ENCODE measurements at places on chromosomes 13 and 19.

DNA sequence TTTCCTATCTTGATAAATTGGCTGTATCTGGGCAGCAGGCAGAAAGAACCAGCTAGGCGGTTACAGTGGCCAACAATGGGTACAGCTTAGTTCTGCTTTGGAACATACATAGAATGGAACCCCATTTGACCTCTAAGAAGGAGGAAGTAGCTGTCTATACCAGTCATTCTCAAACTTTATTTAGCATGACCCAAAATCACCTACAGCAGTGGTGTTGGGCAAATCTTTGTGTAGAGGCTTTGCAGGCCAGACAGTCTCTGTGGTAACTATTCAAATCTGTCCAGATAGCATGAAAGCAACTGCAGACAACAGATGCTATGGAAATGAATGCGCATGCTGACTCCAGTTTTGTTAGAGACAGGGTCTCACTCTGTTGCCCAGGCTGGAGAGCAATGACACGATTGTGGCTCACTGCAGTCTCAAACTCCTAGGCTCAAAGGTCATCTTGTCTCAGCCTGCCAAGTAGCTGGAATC is 12.0 kb upstream of the KCNC3 start:
- no peak for DNase-seq

DNA sequence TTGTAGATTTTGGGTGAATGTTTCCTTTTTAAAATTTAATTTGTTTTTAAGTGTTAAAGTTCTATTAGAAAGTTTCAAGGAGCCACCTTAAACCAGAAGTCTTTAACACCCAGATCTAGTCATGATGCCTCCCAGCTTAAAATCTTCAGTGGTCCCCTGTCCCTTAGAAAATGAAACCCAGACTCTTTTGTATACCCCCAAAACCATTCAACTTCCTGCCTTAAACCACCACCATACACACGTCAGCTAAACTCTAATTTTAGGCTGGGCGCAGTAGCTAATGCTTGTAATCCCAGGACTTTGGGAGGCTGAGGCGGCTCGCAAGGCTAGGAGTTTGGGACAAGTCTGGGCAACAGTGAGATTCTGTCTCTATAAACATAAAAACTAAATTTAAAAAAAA is 37.9 kb downstream of the N4BP2L1 start:
- no peak for DNase-seq

GRCh38 chr19:19123386-19123785 is 14.9 kb downstream of the TMEM161A start:
- no peak for DNase-seq

DNA sequence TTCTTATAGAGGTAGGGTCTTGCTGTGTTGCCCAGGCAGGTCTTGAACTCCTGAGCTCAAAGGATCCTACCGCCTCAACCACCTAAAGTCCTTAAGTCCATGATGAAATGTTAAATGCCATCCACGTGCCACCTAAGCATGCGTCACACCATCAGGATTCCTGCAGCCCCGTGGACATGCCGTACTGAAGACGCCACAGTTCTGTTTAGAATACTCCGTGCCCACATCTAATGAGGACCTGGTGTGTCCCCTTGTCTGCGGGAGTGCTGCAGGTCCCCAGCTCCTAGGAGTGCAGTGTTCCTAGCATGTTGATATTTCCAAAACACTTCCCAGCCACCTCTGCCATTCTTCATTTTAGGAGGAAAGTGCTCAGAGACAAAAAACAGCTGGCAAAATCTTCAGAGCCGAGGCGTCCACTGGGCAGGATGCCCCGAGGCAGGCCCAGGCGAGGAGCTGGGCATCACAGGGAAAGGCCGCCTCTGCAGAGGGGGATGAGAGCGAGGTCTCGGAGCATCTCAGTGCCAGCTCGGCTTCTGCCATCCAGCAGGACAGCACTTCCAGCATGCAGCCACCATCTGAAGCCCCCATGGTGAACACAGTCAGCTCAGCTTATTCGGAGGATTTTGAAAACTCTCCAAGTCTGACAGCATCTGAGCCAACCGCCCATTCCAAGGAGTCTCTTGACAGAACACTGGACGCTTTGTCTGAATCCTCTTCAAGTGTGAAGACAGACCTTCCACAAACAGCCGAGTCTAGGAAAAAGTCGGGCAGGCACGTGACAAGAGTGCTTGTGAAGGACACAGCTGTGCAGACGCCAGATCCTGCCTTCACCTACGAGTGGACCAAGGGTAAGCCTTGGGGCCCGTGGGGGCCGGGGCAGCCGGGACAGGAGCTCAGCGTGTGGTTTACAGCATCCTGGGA is 13.2 kb downstream of the C19orf44 start:
- no peak for DNase-seq

GRCh38 chr13:51148952-51149573 is 38.0 kb upstream of the C13orf42 start:
- peak; percentile 0 for DNase-seq

DNA sequence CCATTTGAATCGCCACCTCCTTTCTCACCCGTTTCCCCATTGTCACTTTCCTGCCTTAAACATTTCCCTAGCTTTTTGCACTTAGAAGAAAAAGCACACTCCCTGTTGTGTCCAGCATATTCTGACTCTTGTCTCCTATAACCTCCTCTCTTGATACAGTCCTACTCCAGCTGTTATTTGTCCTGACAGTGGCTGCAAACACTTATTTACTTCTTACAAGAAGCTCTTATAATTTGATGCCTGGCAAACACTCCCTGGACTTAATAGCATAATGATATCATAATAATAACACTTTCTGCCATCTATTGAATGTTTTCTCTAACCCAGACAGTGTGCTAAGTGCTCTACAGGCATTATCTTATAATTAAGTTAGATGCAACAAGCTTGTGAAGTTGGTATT is 76.6 kb downstream of the DGKH start:
- DNase-seq, result no peak

- no peak for DNase-seq
Measured at GRCh38 chr13:23817830-23818229, 71.4 kb downstream of the MIPEP start.
